ENCODE measurements at places on chromosomes 7 and 10.

DNA sequence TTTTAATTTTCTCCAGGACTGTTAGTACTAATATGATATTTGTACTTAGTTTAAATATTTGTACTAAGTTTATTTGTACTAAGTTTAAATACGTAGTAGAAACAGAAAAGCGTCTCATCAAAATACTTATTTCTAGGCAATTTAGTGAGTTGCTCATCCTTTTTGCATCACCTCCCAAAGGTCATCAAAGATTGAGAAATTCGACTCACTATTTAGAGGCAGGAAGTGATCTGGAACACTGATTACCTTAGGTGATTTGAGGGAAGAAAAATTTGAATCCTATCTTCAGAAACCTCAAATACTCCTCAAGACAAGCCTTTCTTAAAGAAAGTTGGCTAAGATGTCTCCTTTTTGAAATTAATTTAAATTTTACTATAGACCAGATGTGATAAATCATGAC is 14.5 kb downstream of the WNT16 start:
- DNase-seq: no peak

GRCh38 chr10:3853547-3854303 is 68.7 kb upstream of the KLF6 start:
- no peak for DNase-seq

DNA sequence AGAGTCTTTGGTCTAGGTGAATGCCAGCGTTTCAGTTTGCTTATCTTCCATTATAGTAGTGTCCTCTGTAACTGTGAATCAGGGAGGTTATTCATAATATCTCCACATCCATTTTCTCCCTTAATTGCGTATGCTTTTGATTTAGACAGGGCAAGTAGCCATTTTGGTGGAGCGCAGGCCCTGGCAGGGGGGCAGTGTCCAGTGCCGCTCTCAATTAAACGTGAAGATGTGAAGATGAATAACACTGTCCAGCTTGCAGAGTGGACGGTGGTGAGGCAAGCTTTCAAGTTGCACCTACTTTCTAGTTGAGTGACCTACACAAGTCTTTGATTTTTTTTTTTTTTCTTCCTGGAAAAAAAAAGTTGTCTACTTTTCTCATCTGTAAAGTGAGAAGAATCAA is 4.5 kb downstream of the TSPAN14 start:
- no peak for DNase-seq

- DNase-seq: no peak
Measured at GRCh38 chr10:71701496-71702132, 18.0 kb downstream of the C10orf105 start.

DNA sequence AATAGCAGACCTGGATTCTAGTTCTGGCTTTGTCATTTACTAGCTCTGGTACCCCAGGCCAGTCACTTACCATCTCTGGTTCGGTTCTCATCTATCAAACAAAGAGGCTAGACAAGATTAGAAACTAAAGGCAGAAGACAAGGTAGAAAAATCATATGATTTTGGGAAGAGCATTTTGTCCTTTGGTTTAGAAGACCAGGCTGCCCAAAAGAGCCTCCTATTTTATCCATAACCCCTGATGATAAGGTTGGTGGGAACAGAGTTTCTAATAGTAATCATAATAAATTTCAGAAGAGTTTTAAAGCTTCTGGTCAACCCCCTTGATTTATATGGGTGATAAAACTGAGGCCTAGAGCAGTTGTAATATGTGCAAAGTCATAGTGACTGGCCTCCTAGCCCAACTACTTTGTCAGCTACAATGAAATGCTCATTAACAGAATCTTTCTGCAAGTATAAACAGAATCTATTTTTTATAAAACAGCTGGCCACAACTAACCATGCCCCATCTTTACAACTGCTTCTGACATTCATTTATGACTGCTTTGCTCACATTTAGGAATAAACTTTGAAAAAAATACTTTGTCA is 23.4 kb downstream of the COX15 start:
- no peak for DNase-seq

GRCh38 chr10:124621637-124622036 is 122.5 kb downstream of the FAM53B start:
- DNase-seq: no peak

DNA sequence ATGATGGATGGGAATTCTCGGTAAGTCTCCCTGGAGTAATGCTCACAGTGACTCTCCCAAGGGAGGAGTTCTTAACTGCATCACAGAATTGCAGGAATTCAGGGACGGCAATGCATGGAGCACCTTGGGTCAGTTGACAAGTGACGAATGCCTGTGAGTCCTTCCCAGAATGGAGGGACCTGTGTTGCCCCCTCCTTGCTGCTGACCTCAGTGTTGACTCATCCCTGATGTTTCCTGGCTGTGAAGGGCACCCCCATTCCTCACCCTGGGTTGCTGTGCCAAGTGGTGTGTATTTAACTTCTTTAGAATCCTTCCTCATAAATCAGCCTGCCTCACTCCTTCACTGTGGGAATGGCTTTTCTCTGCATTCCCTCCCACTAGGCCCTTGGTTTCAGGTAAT is 98.9 kb downstream of the LRMDA start:
- no peak for DNase-seq

- DNase-seq: no peak
Measured at GRCh38 chr10:129912986-129913695, 50.9 kb downstream of the EBF3 start.

DNA sequence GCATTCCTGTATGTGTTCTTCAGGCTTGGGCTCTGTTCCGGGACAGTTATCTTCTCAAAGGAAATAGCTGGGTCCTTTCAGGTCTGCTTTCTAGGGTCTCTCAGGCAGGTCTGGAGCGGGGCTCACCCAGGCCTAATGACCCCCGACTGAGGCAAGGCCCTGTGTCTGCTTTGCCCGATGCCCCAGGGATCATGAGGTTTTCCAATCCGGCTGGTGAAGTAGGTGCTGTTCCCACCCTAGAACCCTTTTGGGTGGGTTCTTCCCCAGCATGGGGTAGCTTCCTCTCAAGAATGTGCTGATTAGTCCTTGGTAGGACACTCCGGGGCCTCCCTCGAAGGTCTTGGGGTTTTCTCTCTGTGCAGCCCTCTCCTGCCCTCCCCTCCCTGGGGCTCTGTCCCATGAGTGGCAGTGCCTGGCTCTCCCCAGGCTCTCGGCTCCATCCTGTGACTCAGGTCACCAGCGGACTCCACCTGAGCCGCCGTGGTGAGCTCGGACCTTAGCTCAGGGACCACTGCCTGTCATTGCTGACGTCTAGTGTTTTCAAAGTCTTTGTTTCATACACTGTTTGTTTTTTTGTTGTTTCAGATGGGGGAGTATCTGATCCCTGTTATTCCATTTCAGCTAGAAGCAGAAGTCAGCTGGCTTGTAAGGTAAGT is 71.0 kb upstream of the NKX6-2 start:
- no peak for DNase-seq

- no peak for DNase-seq
Measured at GRCh38 chr7:25216837-25217236, 11.4 kb downstream of the NPVF start.

GRCh38 chr10:8726084-8726778 is 671.7 kb downstream of the GATA3 start:
- no peak for DNase-seq

DNA sequence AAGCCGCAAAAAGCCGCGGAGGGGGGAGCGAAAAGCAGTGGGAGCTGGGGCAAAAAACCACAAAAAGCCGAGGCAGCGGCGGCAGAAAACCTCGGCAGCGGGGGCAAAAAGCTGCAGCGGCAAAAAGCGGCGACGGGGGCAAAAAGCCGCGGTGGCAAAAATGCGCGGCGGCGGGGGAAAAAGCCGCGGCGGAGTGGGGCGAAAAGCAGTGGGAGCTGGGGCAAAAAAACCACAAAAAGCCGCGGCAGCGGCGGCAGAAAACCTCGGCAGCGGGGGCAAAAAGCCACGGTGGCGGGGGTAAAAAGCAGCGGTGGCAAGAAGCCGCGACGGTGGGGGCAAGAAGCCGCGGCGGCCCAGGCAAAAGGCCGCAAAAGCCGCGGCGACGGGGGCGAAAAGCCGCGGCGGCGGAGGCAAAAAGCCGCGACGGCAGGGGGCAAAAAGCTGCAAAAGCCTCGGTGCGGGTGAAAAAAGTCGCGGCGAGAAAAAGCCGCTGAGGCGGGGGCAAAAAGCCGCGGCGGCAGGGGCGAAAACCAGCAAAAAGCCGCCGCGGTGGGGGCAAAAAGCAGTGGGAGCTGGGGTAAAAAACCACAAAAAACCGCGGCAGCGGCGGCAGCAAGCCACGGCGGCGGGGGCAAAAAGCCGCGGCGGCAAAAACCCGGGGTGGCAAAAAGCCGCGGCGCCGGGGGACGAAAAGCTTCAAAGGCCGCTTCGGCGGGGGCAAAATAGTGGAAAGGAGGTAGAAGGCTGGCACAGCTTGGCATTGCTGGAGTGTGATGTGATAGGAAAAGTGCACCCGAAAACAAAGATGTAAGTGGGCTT is 135.9 kb downstream of the ZNF92 start:
- no peak for DNase-seq

- DNase-seq: no peak
Measured at GRCh38 chr10:121070275-121071070, 219.3 kb downstream of the WDR11 start.

DNA sequence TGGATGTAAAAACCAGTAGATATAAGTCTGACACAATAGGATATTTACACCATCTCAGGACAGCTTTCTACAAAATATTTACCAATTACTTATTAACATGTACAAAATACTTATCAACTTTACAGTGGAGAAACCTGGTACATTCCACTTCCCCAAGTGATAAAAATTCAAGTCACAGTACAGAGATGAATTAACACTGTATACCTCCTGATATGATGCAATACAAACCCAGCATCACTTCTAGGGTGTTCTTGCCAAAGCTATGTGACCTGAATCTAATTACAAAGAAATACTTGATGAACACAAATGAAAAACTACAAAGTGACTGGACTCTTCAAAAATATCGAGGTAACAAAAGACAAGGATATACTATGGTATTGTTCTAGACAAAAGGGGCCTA is 156.4 kb upstream of the FGFR2 start:
- no peak for DNase-seq

DNA sequence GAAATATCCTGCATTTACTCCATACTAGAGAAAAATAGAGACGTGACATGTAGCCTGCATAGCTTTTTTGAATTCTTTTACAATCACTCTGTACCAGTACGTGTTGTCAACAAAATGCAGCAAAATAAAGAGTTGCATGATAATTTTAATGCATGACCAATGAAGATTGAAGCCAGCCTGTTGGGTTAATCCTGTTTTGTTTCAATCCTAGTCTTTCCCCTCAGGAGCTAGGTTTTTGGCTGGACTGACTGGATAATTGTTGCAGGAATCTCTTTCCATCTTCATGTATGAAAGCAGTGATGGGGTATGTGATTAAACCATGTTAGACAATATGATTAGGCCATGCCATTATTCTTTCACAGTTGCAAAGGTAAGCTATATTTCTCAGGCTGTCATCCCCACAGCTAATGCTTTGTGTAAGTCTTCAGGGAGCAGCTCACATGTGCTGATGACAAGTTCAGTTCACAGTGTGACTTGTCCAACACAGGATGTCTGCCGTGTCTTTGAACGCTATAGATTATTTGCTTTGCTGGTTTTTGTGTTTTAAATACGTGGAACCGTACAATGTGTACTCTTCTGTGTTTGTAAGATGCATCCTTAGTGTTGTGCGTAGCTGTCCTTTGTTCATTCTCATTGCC is 24.4 kb downstream of the PAPSS2 start:
- DNase-seq: no peak

DNA sequence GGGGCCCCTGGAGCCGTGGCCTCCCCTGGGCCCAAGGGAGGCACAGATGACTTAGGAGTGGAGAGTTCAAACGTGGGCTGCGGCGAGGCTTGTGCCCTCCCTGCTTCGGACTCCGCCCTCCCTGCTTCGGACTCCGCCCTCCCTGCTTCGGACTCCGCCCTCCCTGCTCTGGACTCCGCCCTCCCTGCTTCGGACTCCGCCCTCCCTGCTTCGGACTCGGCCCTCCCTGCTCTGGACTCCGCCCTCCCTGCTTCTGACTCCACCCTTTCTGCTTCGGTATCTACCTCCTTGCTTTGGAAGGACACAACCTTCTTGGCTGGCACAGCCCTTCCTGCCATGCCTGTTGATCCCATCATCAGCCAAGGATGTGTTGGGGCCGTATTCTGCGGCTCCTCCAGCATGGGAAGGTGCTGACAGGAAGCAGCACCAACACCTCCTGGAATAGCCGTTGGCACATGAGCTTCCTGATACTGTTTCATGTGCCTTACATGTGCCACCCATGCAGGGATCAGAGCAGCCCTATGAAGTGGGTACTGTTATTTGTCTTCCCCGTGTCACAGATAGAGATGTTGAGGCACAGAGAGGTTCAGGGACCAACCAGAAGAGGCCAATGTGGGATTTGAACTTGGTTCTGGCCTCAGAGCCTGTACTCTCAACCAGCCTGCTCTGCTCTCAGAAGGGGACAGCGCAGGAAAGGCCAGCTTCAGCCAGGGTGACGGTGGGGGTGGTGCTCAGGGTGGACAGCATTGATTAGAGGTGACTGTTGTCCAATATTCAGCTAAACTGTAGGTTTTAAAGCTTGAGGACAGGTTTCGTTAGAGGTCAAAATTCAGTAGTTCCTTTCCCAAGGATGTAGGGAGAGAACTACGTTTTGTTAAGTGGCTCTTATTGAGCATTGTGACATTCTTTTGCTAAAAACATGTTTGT is 114.5 kb downstream of the NKX6-2 start:
- DNase-seq: no peak

GRCh38 chr10:76432016-76433012 is 1000.9 kb downstream of the LRMDA start:
- no peak for DNase-seq

- no peak for DNase-seq
Measured at GRCh38 chr10:75430000-75430763, 1.2 kb upstream of the LRMDA start.

DNA sequence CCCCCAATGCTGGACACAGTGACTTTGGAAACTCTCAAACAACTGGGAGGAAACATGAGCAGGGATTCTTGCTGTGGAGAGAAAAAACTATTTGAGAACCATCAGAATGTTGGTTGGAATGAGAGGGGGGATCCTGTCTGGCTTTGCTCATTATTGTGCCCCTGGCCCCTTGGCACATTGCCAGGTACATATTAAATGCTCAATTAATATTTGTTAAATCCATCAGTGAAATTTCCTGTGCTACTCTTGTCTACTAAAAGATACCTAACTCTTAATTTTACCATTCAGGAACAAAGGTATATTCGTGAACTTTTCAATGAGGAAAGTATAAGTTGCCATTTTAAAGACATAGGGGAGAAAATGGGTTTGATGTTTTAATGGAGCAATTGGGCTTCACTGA is 329.4 kb downstream of the OTUD1 start:
- DNase-seq: no peak

DNA sequence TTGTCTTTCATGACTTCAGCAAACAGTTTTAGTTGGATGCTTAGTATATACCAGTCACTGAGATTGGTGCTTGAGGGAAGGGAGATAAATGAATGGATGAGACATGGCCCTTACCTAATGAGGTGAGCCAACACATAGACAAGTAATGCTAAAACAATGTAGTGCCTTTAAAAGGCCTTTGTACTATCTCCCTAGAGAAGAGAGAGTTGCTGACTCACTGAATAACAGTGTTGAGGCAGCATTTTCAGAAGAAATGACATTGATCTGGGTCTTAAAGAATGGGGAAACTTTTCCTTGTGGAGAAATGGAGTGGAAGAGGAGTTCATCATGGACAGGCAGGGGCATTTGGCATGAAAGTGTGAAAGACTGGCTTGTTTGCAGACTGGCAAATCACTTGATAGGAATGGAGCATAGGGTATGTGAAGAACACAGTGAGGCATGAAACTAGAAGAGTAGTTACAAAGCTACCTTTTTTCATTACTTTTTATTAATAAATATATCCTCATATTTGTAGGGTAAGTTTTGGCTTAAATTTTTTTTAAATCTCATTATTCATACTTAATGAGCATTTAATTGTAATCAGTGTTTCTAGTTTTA is 91.2 kb downstream of the KAT6B start:
- DNase-seq: no peak

Data from stimulated activated CD8-positive, alpha-beta memory T cell treated with anti-CD3 and anti-CD28 coated beads, Interleukin-15, amount 100 ng/mL, for 24 hours (primary cell).